ENCODE measurements at places on chromosomes 13 and 19.
A peak's percentile ranks its signal among the peaks of the same experiment; 100 is the strongest.

- peak; percentile 76 for DNase-seq
These were observed 23.1 kb downstream of the LRFN3 start for GRCh38 chr19:35959040-35959967.

- no peak for DNase-seq
These were observed 11.6 kb upstream of the RAP2A start for GRCh38 chr13:97422118-97423054.

DNA sequence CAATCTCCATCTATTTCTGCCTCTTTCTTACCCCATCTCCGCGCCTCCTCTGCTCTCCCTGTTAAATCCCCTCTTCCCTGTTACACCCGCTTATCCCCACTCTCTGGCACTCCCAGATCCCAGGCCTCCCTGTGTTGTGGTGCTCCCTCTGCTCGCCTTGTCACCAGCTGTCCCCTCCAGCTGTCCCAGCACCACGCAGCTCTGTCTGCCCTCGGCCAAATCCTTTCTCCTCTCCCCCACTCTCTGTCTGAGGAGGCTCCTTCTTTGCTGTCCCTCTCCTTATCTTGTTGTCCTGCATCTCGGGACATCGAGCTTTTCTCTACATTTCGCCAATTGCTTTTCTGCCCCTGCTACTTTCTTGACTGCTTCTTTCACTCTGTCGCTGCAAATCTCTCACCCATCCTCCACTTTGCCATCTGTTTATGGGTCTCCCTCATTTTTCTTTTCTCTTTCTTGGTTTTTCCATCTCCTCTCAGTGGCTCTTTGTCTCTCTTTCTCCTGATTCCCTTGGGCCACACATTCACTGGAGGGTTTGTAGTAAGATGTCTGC lies 941 bp downstream of the ZNF160 start:
- DNase-seq = no peak

- no peak for DNase-seq
These were observed at the start of gene DCT for GRCh38 chr13:94479616-94480015. TSS of gene DCT (minus strand) at chr13:94479682. CDS start at chr13:94479255, 427 bp downstream.

- DNase-seq = peak; percentile 31
These were observed 2.6 kb downstream of the MBNL2 start for GRCh38 chr13:97224544-97225300.

GRCh38 chr13:33918199-33918932 lies 100.4 kb downstream of the RFC3 start:
- no peak for DNase-seq

DNA sequence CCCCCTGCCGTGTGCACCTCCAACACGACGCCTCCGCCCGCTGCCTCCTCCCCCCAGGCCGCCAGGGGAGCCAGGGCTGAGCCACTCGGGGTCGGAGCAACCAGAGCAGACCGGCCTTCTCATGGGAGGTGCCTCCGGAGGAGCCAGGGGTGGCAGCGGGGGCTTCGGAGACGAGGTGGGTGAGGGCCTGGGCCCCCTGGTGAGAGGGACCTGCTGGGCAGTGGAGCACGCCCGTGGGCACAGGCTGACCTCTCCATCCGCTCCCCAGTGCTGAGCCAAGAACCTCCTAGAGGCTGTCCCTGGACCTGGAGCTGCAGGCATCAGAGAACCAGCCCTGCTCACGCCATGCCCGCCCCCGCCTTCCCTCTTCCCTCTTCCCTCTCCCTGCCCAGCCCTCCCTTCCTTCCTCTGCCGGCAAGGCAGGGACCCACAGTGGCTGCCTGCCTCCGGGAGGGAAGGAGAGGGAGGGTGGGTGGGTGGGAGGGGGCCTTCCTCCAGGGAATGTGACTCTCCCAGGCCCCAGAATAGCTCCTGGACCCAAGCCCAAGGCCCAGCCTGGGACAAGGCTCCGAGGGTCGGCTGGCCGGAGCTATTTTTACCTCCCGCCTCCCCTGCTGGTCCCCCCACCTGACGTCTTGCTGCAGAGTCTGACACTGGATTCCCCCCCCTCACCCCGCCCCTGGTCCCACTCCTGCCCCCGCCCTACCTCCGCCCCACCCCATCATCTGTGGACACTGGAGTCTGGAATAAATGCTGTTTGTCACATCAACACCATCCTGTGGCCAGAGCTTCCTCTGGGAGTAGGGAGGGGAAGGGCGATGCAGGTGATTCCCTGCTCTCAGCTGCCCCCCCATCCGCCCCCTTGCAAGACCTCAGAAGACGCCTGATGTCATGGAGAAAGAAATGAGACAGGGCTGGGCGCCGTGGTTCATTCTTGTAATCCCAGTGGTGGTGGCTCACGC lies 12.0 kb downstream of the BCAM start:
- no peak for DNase-seq

DNA sequence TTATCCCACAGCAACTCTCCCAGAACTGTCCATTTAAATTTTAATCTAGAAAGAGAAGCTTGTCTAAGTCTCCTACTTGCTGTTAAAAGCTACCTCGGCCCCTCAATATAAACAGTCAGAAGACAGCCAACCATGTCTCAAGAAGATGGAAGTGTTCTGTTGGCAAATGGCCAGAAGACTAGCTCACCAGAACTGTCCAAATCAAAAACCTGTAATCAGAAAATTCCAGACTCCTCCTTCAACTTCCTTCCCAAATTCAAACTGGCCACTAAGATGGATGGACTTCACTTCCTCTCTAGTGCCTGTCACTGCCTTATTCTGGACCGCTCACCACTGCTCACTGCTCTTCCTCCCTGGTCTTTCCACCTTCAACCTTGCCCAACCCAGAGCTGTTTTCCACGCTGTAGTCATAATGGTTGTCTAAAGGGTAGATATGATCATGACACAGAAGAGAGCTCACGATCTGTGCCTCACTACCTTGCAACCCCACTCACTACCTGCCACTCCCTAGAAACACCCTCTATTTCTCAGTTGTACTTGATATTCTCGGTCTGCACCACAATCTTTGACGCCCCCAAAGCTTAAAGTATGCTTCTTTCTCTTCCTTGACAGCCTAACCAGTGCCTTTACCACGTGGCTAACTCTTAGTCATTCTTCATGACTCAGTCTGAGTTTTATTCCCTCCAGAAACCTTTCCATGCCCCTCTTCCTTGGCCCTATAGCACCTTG lies 9.2 kb downstream of the FGF14 start:
- DNase-seq = no peak

DNA sequence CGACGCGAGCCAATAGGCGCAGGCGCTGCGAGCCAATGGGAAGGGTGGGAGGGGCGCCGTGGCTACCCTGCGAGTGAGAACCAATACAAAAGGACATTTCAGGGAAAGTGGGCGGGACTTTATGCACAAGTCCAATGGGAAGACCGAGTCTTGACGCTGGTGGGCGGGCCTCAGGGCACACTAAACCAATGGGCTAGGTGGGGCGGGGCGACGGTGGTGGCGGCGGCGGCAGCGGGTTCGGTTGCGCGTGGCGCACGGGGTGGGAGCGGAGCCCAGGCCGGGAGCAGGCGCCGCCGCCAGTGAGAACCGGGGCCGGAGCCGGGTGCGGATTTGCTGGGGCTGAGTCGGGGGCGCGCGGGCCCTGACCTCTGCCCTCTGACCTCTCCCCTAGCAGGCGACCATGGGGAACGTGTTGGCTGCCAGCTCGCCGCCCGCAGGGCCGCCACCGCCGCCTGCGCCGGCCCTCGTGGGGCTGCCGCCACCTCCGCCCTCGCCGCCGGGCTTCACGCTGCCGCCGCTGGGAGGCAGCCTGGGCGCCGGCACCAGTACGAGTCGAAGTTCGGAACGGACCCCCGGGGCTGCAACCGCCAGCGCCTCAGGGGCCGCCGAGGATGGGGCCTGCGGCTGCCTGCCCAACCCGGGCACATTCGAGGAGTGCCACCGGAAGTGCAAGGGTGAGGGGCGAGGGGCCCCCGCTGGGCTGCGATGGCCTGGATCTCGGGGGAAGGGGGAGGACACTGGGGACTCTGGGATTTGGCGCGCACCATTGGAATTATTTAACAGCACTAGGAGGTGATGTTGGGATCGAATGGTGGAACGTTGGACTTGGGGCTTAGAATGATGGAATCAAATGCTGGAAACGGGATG lies at the start of gene TOMM40:
TSS of gene TOMM40 (plus strand) at position 239 of the 867 bp plus-strand sequence. CDS start at position 401, 162 bp downstream.
- peak; percentile 40 for DNase-seq

DNA sequence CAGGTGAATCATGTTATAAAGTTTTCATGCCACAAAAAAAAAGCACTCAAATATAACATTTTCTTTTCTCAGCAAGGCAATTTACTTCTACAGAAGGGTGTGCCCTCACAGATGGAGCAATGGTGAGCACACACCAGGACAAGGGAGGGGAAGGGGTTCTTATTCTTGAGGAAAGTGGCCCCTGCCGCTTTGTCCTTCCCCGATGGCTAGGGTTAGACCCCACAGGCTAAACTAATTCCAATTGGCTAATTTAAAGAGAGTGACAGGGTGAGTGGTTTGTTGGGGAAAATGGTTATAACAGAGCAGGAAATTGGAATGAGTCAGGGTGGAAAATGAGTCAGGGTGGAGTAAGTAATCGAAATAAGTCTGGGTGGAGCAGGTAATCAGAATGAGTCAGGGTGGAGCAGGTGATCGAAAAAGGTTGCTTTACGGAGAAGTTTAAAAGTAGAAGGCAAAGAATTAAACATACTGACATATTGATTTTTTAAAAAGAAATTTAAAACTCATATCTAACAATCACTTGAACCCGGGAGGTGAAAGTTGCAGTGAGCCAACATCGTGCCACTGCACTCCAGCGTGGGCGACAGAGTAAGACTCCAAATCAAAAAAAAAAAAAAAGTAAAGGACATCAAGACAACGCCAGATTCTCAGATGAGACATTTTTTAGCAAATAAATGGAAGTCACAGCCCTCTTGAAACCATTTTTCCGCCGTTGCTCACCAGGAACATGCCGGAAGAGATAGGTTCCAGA lies 813 bp downstream of the ZNF562 start:
- DNase-seq = peak; percentile 15

DNA sequence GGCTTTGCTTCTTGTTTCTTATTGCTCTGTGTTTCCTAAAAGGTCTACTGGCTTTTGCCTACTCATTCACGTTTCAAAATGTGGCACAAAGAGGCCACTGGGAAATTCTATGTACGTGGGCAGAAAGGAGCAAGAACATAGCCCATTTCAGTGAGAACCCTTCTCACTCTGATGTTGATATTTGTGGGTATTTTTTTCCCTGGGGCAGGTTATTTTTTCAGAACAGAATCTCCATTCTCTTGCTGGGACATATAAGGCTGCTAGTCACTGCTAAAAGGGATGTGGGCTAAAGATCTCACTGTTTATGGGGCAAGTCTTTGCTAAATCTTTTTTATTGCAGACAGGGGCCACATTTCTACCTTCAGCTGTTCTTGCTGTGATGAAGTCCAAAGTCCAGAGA lies 27.1 kb downstream of the EDNRB start:
- DNase-seq = no peak

DNA sequence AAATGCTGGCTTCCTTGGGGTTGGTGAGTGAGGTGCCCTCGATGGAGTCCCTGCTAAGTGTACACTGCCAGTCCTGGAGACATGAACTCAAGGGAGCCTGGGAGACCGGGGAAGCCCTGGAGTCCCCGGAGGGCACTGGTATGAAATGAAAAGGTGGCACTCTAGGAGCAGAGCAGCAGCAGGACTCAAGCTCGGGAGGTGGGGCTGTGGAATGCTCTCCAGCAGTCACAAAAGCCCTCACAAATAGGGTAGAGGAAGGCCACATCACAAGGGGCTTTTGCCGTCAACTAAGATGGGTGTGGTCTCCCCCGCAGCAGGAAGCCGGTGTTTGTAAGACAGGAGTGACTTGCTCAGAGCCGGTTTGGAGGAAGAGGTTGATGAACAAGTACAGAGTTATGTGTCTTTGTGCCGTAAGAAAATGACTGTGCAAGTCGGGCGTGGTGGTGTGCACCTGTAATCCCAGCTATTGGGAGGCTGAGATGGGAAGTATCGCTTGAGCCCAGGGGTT lies 19.3 kb downstream of the CCNE1 start:
- peak; percentile 50 for DNase-seq

DNA sequence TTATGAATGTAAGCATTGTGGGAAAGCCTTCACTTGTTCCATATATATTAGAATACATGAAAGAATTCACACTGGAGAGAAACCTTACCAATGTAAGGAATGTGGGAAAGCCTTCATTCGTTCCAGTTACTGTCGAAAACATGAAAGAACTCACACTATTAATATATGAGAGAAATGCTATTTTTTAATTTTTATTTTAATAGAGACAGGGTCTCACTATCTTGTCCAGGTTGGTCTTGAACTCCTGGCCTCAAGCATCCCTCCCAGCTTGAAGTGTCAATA lies 7.0 kb upstream of the ZNF440 start:
- DNase-seq = no peak

All from stimulated activated CD4-positive, alpha-beta T cell treated with anti-CD3 and anti-CD28 coated beads, Interleukin-2, amount 100 ng/mL, for 24 hours (primary cell).